ENCODE measurements at places on chromosomes 1 and 21. TPM values are rescaled to one million over a fixed set of nuclear protein-coding genes. Genes with fewer than 3 reads are reported as not detected.

The KRTAP12-2 gene
- not detected for total RNA-seq

The RPTN gene
- not detected for total RNA-seq

The SPRR4 gene
- not detected for total RNA-seq

The FCGR3B gene
- 0.49 TPM for total RNA-seq

The SH3BGR gene
- total RNA-seq = 14.8 TPM

The GBP7 gene
- total RNA-seq = not detected

DNA sequence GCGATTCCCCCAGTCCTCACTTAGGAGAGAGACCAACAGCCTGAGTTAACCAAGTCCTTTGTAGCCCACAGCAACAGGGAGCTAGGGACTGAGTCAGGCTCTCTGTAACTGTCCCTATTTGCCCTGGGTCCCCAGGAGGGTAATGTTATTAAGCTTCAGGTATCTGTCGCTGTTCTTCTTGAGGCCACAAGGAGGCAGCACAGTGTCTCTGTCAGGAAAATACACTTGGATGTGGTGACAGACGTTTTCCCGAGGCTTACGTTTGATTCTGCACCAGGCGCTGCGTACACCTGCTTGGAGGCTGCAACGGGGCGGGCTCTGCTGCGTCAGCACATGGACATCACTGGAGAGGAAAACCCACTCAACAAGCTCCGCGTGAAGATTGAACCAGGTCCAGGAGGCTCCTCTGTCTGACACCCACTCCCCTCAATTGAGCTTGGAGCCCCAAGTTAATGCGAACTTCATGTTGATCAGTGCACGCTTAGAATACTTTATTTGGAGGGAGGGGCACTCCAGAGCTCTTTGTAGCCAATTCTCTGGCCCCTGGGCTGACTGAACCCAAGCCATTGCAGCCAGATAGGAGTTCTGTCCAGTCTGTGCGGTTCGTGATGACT lies 10.7 kb upstream of the ELF3 start:
- DNase-seq = peak; percentile 81

GRCh38 chr1:234879147-234880080 lies 249.2 kb downstream of the TOMM20 start:
- no peak for DNase-seq

DNA sequence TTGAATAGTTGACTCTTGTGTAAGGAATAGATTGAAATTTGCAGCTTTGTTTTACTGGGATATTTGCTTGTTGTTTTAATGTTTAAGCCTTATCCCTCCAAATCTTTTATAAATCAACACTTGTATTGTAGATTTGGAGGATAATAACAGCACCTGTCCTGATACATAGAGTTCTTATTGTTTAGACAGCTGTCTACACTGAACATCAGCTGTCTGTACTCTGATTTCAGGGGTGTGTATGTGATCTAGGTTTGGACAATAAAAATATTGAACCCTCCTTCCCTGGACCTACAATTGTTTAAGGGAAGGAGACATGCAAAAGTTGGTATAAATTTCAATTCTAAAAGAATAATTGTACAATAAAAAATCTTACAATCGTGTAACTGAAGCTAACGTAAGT lies 48.3 kb upstream of the DPH5 start:
- DNase-seq = no peak

- DNase-seq = no peak
Measured at GRCh38 chr1:63024132-63024531, 240.2 kb downstream of the ATG4C start.

DNA sequence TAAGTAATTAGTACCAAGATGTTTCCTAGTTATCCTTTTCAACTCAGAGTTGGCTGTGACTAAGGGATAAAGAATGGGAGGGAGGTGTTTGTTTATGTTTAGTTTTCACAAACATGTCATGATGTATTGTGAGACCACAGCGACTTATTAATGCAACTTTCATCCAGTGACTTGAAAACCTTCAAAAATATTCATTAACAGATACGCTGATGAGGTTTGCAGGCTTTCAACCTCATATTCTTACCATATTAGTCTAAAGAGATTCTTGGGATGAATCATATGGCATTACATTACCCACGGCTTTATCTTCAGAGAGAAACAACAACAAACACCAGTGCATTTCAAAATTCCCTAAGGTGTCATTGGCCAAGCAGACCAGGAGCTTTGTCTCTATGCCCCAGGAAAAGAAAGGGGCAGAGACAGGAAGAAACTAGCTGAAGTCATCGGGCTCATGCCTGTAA lies 36.4 kb downstream of the PALMD start:
- no peak for DNase-seq

DNA sequence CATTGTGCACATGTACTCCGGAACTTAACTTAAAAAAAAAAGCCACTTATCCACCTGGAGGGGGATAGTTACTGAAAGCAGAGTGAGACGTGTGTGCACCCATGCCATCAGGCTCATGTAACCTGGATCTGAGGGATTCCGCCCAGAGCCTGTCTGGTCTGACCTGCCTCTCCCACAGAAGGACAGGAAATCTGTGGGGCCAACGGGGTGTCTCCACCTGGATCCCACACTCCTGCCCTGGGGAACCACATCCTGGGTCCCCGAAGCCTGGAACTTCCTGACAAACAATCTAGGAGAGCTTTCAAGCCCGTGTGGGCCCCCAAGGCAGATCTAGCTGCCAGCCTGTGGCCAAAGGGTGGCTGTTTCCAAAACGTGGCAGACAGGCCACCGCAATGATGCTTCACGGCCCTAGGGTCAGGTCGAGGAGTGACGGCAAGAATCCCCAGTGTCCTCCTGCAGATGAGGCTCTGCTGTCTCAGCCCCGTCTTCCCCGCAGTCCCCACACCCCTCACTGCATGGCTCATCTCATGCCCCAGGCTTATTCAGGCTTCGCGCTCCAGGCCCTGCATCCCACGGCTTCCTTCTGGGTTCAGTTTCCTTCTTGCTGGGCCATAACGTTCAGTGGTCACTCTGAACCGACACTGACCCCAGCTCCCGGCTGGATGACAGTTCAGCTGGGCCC lies 21.0 kb upstream of the PCBP3 start:
- DNase-seq = no peak

- DNase-seq = peak; percentile 87
Measured at GRCh38 chr1:155070721-155071569, 7.4 kb downstream of the EFNA4 start.

DNA sequence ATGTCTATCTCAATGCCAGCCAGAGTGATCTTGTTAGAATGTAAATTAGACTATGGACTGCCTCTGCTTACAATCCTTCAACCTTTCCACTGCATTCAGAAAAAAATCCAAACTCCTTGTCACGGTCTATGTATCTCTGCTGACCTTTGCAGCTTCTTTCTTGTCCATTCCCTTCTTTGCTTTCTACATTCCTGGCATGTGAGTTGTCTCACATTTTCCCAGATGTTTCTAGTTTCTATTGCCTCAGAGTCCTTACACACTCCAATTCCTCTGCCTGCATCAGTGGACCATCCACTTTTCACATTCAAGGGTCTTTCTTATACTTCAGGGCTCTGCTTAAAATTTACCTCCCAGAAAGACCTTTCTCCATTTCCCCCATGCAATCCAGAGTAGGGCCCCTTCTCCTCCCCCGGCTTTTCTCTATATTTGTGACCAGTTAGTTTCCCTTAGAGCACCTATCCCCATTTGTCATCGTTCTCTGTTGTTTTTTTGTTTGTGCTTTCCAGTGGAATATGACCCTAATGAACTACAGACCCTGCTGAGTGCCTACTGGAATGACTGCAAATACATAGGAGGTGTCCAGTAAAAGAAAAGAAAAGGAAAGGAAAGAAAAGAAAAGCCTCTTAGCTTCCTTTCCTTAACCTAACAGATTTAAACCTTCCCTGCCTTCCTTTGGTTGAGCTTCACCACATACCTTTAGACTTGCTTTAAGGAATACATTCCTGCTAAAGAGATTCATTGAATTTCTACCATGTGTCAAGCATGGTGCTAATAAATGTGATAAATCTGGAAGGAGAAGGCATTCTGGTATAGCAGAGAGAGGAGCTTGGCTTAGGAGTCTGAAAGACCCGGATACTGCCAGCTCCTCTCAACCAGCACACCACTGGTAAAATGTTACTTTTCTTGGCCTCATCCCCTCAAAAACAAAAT lies 102.0 kb downstream of the DIRAS3 start:
- no peak for DNase-seq

DNA sequence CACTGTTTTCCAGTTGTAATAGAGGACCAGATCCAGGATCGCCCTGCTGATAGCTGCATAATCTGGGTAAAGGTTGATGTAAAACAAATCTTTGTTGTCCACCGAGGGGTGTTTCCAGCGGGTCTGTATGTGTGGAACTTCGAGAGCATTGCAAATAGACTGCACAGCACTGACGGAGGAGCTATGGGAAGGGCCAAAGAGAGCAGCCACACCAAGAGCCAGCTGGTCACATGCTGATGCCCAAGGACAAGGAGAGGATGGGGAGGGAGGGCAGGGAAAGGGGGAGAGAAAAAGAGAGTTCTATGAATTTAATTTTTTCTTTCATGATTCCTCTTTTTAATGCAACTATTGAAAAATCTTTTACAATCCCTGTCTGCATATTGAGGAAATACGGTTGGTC lies 250.0 kb downstream of the GRIK1 start:
- no peak for DNase-seq

GRCh38 chr1:119188926-119189325 lies 48.5 kb upstream of the WARS2 start:
- DNase-seq = no peak

- no peak for DNase-seq
Measured at GRCh38 chr1:160862203-160863060, at the start of gene CD244. Gene CD244, minus strand, starts transcription at chr1:160862887. Its CDS starts 210 bp downstream, at chr1:160862677.

DNA sequence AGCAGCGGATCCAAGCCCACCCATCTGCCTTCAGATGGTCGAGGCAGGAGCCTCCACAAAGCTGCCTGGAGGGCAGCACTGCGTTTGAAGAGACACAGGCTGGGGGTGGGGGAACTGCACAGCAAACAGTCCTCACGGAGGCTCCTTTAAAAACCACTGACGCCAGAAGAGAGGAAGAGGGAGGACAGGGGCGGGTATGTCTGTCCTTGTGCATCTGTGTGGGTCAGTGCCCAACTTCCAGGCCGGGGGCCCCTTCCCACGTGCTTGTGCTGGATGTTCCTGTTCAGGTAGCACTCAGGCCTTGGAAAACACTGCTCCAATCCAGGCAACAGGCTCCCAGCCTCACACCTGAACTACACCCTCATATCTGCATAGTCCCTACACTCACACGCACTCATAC lies 7.7 kb downstream of the AHDC1 start:
- no peak for DNase-seq

GRCh38 chr1:25505656-25506385 lies 37.6 kb upstream of the LDLRAP1 start:
- no peak for DNase-seq

DNA sequence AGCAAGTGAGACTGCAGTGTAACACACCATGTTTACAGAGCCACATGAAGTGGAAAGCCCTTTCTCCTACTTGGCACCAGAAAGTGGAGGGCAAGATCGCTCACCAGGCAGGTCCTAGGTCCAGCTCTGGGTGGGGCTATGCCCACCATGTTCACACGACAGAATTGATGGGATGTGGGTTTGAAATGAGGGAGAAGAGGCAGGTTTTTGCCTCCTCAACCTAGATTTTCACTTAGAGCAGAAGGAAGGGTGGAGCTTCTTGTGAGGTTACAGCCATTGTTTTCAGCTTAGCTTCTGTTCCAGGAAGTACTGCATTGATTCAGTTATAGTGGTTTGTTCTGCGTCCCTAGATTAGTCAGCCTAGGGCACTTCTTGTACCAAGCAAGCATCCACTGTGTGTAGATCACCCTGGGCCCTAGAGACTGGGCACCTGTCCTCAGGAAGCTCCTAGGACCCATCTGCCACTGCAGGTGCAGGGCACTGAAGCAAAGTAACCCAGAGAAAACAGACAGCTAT lies 2.3 kb downstream of the CD53 start:
- DNase-seq = peak; percentile 8

- no peak for DNase-seq
Measured at GRCh38 chr1:184914149-184914548, 60.2 kb downstream of the NIBAN1 start.

GRCh38 chr1:34907487-34908090 lies 21.9 kb downstream of the DLGAP3 start:
- DNase-seq = peak; percentile 26

GRCh38 chr21:15023776-15024175 lies 41.0 kb downstream of the NRIP1 start:
- DNase-seq = no peak

DNA sequence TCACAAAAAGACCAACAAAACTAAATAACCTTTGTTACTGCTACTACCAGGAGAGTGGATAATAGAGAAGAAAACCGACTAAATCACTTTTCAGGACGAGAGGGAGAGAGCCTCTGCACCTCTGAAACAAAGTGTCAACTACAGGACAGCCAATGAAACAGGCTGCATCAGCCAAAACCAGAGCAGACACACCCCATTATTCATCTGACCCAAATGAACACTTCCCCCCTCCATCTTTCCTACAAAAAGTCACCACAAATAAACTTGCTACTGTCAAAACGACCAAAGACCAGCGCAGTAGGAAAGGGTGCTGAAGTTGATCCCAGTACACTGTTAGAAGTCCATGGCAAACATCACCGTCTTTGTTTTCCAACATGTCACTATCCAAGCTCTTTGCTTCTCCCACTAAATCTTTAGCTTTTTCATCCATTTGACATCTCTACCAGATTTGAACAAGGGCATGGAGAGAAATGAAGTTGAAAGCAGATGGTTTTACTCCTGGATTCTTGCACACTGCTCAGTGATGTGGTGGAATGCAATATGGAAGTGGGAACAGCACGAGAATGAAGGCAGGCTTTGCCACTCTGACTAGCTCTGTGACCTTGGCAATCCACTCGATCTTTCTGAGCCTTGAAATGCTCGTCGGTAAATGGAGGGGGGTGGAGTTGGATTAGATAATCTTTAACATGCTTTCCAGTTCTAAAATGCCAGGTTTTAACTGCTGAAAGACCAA lies 20.5 kb downstream of the DSTYK start:
- no peak for DNase-seq

GRCh38 chr1:3501856-3502640 lies 47.6 kb downstream of the ARHGEF16 start:
- peak; percentile 45 for DNase-seq

- no peak for DNase-seq
Measured at GRCh38 chr1:167665469-167665868, 35.4 kb downstream of the RCSD1 start.

DNA sequence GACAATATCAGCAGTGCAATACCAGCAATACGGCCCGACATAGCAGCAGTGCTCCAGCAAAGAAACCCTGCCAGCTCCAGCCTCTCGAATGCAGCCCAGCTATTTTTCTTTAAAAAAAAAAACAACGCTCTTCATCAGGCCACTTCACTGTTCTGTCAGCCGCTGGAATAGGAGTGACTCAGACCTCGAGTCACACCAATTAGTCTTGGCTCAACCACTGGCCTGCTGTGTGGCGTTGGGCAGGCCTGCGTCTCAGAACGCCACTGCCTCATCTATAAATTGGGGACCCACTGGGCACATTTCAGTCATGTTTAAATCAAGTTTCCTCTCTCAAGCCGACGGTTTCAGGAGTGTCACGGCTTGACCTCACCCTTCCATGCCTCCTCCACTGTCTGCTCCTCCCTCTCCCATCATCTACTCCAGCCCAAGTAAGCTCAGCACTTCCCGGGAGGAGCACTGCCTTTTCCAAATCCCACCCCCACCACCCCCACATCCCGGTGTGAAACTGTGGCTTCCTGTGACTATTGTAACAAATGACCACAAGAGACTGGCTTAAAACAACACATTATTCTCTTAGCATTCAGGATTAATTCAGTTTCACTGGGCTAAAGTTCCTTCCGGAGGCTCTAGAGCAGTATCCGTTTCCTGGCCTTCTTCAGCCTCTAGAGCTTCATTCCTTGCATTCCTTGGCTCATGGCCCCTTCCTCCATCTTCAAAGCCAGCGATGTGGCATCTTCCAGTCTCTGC lies 71.9 kb upstream of the EFHD2 start:
- DNase-seq = no peak

GRCh38 chr1:36782785-36783184 lies 251.5 kb downstream of the GRIK3 start:
- DNase-seq = no peak

GRCh38 chr1:156807627-156808026 lies 9.0 kb downstream of the SH2D2A start:
- no peak for DNase-seq
